Stimulated activated CD4-positive, alpha-beta T cell treated with anti-CD3 and anti-CD28 coated beads, Interleukin-4, amount 100 ng/mL, for 1 hour (primary cell): ENCODE measurements at places on chromosomes 2 and 18.

DNA sequence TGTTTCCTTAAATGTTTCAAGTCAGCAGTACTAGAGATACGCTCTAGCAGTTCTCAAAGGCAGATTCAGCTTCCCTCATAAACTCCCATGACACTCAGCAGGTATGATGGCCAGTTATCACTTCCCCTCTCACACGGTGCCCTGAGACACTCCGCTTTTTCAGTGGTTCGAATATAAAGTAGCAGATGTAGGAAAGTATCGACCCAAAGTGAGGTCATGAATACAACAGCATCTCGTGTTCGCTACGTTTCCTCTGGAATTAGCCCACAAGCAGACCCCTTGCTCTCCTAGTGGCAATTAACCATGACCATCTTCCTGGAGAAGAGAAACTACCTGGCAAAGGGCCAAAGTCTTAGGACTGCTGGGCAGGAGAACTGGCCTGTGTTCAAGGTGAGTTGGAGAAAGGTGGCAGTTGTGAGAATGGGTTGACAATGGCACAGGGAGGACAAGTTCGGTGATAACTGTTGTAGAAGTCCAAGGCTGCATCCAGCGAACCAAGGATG, 9.3 kb upstream of the AGBL5 start:
- no peak for DNase-seq

- DNase-seq = no peak
These were observed 187.7 kb downstream of the FAM210A start for GRCh38 chr18:13538630-13539029.

DNA sequence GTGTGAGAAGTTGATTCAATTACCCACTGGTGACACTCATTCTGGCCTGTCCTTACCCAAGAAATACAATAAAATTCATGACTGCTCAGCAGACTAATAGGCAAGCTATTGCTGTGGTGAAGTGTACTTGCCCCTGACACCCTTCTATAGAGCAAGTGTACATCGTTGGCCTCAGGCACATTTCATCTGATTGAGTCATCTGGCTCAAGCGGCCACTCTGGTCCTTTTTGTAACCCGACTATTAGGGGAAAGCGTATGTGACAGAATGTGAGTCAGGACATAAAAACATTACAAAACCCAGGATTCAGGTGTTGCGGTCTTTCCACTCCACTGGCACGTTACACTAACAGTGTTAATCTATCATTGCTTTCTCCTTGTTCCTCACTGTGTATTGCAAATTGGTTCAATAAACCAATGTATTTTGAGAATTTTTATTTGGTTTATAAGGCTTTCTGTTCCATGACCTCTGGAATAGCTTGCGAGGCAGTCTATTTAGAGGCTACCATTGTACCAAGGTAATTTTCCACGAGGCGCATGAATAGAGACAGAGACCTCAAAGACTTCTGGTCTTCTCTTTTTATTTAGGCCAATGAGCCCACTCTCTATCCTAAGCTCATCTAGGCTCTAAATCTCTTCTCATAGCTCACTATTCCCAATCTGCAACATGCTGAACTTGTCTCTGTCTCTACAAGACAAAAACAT, 10.2 kb upstream of the TTC32 start:
- DNase-seq = no peak

DNA sequence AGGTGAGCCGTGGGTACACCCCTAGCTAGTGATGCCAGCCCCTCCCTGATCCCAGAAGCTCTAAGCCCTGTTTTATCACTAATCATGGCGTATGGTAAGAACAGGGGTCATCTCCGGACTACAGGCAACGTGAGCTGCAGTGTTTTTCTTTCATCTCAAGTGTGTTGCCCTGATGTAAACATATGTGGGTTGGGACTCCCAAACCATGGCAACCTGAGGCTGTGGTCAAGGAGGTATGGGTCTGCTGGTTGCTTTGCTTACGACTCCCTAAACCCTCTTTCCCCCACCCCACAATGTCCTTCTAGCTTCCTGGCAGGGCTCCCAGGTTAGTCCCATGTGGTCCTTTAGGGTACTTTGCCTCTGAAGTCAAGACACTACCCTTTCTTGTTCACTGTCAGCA, 53.6 kb upstream of the AFF3 start:
- DNase-seq = no peak

DNA sequence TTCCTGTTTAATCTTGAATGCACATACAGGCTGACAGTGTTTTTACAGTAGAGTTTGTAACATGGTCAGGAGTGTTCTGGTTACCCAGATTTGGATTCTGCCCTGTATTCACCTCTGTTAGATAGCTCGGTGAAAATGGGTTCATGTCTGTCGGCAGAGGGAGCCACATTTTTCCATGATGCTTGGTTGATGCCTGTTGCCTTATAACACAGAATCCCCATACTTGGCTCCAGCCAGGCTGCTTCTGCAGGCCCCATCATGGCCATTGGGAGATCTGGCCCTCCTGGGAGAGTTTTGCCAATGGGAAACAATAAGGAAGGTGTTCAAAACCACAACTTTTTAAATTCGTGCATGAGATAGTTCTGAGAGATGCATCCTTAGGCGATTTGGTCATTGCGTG, 78.1 kb downstream of the WDSUB1 start:
- no peak for DNase-seq

- DNase-seq = no peak
These were observed 57.2 kb downstream of the TMEM18 start for GRCh38 chr2:620004-620403.

DNA sequence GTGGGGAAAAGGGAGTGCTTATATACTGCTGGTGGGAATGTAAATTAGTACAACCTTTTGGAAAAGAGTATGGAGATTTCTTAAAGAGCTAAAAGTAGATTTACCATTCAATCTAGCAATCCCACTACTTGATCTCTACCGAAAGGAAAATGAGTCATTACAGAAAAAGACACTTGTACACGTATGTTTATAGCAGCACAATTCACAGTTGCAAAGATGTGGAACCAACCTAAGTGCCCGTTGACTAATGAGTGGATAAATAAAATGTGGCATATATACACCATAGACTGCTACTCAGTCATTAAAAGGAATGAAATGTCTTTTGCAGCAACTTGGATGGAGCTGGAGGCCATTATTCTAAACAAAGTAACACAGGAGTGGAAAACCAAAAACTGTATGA, 29.5 kb downstream of the FLACC1 start:
- no peak for DNase-seq
